Activated naive CD4-positive, alpha-beta T cell treated with anti-CD3 and anti-CD28 coated beads, Interleukin-2, amount 50 U/mL, for 16 hours (primary cell): ENCODE measurements at places on chromosomes 11 and 22.

DNA sequence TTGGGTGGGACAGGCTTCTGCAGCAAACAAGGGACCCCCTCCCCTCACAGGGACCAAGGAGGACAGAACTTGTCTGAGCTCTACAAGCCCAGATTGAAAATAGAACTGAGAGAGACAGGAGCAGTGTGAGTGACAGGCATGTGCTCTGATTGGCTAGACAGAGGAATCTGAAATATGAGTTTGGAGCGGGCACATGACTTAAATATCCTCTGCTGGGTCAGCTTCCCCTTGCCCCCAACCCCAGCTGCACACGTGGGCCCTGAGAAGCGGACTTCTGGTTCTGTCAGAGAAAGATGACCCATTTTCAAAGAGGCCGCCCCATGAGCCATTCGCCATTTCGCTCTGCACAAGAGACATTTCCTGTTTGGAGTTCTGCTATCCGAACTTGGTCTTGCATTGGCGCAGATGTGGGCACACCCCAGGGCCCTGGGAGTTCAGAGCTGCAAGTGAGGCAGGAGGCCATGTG is 5.3 kb downstream of the TUBA8 start:
- no peak for DNase-seq

DNA sequence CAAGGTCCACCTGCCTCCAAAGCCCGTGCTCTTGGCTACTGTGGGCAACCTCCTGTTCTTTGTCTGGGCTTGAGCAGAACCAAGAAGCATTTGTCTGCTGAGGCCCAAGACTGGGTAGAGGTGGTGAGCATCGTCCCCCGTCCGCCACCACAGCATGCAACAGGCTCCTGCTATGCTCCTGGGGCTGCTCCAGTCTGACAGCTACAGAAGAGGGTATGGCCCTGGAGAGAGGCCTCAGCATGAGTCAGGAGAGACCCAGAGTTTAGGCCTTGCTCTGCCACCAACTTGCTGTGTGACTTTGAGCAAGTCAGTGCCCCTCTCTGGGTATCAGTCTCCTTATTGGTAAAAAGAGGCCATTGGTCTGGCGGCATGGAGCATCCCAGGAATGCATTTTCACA is 91.2 kb downstream of the TP53I11 start:
- no peak for DNase-seq

DNA sequence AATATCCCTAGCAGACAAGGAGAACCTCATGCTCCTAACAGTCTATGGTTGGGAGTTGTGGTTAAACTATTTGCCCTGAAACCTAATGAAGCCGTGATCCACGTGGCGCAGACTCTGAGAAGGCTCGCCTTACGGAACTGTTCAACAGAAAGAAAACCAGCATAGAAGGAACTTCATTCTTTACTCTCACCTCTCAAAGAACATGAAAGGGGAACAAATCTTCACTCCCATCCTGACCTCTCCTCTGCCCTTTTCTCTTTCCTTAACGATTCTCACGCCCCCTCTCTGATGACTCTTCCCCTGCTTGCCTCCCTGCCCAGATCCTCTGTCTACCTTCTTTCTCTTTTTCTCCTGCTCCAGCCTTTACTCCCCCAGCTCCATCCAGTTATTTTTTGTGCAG is 54.2 kb downstream of the IRAG1 start:
- DNase-seq: no peak

DNA sequence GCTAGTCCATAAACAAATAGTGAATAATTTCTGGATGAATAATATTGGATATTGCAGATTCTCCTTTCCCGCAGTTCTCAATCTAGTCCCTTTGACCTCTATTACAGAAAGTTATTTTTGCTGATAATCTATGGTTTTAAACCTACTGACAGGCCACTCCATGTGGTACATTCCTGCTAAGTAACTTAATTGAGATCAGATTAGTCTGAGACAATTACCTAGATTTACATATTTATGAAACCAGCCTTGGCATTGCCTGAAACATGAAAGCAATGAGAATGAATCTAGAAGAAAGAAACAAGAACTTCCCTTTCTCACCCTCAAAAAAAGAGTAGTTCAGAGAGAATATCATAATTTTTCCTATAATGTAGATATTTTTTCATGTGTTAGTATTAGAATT is 964.2 kb downstream of the JRKL start:
- DNase-seq: no peak

DNA sequence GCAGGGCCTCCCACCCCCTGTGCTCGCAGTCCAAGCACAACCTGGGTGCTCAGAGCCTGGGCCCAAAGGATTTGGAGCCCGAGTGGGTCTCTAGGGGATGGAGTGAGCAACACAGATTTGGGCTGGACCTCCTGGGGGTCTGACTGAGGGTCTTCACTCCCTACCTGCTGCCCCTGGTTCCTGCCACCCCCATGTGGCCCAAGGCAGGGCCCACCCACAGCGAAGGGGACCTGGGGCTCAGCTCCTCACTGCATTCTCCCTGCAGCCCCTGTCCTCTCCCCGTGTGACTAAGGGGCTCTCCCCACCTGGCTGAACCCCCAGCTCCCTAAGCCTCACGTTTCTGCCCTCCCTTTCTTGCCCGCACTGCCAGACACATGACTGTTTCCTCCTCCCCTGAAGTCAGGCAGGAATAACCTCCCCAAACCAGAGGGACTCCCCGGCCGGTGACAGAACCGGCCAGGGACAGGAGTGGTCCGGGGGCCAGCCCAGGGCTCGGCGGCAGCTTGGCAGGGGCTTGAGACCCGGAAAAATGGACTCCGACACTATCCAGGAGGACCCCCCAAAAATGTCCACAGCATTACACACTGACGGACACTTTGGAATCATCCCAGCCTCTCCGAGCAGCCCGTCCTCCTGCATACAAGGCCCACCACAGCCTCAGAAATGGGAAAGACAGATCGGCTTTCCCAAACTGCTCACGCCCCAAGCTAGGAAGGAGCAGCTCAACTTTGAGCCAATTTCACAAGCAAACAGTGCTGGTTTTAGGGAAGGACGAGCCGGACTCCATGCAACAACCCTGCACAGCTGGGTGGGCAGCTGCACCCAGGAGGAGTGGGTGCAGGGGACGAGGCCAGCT is 57.8 kb downstream of the BRD1 start:
- DNase-seq: peak; percentile 5

DNA sequence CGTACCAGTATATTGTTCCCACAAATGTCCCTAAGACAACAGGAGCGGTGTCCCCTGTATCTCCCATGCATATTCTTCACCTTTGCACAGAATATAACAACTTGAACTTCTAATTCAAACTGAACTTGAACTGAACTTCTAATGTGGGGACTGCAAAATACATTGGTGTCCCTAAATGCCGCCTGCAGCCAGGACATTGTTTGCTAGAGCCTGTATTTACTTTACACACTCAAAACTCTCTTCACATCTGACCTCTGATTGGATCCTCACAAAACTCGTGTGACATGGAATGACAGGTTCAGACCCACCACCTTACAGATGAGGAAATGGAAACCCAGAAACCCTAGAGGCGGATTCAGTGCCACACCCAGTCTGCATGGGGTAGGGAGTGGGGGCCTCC is 6.4 kb downstream of the CPT1A start:
- no peak for DNase-seq

DNA sequence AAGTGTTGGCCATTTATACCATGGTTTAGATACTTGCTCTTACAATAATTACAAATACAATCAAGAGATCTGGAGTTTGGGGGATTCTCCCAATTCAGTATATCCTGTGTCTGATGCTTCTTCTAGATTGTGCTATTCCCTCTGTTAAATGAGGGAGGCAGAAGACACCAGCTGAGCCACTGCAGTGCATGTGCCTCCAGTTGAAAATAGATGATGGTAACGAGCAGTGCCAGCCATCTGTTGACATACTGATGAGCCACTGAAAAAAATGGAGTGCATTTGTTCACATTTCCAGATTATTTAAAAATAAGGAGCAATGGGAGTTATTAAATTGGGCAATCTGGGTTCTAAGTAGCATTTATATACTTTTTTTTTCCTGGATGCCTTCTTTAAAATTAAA is 1428.0 kb upstream of the TENM4 start:
- no peak for DNase-seq

DNA sequence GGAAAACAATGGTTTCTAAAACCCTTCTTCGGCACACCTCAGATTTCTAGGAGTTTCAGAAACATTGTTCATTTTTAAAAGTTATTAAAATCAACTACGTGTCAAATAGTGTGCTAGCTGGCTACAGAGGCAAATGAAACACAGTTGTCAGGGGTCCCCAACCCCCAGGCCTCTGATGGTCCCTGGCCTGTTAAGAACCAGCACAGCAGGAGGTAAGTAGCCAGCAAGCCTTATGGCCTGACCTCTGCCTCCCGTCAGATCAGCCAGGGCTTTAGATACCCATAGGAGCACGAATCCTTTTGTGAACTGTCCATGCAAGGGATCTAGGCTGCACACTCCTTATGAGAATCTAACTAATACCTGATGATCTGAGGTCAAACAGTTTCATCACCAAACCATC is 648.2 kb downstream of the FAM181B start:
- DNase-seq: no peak

DNA sequence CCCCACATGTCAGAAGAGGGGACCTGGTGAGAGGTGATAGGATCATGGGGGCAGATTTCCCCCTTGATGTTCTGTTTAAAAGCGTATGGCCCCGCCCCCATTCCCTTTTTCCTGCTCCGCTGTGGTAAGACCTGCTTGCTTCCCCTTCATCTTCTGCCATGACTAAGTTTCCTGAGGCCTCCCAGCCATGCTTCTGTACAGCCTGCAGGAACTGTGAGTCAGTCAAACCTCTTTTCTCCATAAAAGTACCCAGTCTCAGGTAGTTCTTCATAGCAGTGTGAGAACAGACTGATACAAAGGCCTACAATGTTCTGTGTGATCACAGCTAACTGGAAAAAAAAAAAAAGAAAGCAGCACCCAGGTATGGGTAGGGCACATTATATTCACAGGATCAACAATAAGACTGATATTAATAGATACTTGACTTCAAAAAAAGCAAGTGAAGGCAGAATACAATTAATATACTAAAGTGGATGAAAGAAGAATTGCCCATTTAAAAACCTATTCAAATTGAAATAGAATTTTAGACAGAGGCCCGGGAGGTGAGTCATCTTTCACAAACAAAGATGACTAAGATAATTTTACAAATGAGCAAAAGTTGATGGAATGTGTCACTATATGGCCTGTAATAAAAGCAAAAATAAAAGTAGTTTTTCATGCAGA is 1.7 kb upstream of the OR52K1 start:
- no peak for DNase-seq

- no peak for DNase-seq
These were observed 61.9 kb downstream of the MTNR1B start for GRCh38 chr11:93031386-93031785.

DNA sequence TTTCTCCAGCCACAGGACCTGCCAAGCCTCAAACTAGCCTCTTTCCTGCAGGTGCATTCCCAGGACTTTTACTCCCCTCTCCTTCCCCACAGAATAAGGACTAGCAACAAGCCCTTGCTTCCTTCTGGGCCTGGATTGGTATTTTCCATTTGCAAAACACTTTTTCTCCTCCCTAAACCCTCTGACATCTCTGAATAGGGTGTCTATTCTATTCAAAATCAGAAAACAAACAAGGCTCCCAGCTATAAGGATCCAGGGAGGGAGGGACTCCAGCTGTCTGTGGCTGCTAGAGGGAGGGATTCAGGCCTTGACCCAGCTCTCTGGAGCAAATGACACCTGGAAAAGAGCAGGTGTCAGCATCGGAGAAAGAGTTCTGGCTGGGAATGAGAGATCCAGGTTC is 168.5 kb upstream of the BDNF start:
- no peak for DNase-seq

DNA sequence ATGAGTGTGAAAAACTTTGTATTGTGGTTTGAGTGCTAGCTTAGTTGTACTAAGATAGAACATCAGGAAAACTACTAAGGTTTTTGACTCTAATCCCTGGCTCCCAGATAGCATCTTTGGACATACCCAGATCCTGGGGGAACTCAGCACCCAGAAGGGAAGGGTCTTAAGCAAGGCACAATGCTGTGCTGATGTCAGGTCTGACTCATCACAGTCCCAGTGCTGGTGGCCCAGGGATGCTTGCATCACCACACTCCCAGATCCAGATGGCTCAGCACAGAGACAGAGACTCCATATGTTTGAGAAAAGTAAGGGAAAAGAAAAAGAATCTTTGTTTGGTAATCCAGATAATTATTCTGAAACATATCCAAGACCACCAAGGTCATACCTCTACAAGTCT is 18.3 kb upstream of the OR56A3 start:
- DNase-seq: no peak

GRCh38 chr11:124483422-124483821 is 37.9 kb upstream of the OR8B8 start:
- no peak for DNase-seq

DNA sequence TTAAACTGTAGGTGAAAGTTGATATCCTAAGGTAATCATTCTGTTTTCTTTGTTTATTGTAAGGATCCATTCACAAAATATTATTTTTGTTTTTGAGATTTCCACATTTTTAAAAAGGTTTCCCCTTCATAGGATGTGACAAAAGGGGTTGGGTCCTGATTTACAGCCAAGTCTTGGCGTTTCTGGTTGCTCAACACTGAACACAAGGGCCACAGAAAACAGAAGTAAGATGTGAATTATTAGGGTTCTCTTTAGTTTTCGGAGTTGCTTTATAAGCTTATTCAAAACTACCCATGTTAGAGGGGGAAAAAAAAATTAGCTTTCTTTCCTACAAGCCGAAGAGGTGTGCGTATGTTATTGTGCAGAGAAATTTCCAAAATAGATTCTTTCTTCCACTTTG is 30.0 kb upstream of the FLI1 start:
- no peak for DNase-seq

DNA sequence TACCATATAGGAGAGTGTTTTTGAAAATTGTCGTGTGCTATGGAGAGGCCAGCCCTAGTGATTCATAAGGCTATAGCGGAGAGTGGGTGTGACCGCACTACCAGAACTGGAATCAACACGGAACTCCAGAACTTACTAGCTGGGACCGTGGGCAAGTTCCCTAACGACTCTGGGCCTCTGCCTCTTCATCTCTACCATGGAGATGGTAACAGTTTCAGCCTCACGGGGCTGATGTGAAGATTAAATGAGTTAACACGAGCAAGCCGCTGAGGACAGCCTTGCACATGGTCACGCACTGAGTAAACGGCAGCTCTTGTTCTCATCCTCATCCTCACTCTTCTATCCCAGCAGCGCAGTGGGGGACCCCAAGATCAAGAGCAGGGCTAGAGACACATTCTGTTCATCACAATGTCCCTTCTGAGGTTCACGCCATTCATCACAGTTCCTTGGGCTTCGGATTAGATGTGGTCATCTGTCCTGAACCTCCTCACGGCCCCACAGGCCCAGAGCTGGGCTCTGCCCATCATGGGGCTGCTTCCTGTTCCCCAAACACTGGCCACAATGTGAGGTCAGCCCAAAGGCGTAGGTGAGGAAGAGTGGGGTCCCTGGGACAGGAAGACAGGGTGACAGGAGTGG is 47.2 kb upstream of the CD5 start:
- no peak for DNase-seq
